ENCODE measurements at places on chromosomes 13 and 19. TPM values are rescaled to one million over a fixed set of nuclear protein-coding genes. Genes with fewer than 3 reads are reported as not detected.

The SLC1A5 gene
- total RNA-seq, result 439 TPM

The KIR3DL2 gene
- total RNA-seq, result 1.1 TPM

The KISS1R gene
- 5.1 TPM for total RNA-seq

The FIZ1 gene
- 34.4 TPM for total RNA-seq

The RNF225 gene
- 2.5 TPM for total RNA-seq

- DNase-seq, result no peak
These were observed 699 bp downstream of the PTOV1 start for GRCh38 chr19:49851456-49852259.

DNA sequence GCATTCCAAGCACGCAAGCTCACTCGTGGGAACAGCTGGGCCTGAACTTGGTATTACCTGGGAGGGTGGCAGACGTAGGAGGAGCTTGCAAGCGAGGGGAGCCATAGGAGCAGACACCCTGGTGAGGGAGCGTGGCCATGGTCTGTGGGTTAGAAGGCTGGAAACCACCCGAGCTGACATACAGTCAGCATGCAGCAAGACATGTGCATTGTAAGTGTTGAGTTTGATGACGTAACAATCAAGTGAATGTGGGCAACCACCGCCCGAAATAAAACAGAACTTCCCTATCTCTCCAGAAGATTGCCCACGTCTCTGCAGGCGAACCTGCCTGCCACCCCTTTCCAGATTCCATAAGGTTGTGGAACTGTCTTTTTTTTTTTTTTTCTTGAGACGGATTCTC lies 26.8 kb downstream of the UBXN6 start:
- no peak for DNase-seq

DNA sequence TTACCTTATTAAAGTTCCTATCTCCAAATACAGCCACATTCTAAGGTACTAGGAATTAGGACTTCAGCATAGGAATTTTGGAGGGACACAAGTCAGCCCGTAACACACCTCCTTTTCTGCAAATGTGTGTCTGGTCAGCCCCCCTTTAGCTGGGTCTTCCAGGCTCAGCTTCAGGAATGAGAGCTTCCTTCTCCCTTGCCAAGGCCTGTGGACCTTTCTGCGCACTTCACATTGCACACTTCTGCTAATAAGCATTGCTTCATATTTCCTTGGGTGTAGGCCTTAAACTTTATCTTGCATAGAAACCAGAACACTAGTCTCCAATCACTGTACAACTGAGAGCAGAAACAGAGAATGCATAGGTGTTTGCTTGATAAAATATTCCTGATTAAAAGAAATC lies 4.5 kb upstream of the STK24 start:
- DNase-seq, result no peak

- no peak for DNase-seq
These were observed 602.5 kb upstream of the ARGLU1 start for GRCh38 chr13:107170270-107170931.

DNA sequence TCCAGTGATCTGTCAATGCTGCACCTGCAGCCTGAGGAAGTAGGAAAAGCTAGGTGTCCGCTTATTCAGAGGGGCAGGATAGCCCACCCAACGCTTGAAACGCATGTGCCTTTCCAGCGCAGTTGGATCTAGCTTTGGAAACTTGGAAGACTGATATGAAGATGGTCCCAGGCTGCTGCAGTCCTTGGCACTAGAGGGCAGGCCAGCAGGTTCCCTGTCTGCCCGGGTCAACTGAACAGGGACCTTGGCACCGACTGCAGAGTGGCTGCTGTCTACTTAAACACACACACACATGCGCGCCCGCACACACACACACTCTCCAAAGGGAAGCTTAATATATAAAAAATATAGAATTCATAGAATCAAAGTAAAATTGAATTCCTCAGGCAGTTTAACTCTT lies 100.0 kb downstream of the TSHZ3 start:
- DNase-seq, result no peak

DNA sequence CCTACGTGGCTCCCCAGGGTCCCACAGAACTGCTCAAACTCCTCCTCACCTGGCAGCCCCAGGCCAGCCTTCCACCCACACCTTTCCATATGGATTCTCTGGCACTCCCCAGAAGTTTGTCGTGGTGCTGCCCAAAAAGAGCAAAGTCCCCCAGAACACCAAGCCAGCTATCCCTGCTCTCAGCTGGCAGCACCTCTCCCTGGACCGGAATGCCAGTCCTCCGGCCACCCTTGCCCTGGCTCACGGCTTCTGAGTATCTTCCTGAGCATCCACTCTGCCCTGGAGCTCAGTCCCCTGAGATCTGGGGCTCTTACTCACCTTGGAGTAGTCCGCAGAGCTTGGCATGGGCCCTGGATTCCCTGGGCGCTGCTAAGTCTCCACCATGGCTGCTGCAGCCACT lies 166.5 kb upstream of the ZNF507 start:
- no peak for DNase-seq

GRCh38 chr19:40089462-40089861 lies 1.3 kb downstream of the ZNF780A start:
- DNase-seq, result no peak

GRCh38 chr13:110200276-110200870 lies 106.6 kb downstream of the COL4A1 start:
- no peak for DNase-seq

DNA sequence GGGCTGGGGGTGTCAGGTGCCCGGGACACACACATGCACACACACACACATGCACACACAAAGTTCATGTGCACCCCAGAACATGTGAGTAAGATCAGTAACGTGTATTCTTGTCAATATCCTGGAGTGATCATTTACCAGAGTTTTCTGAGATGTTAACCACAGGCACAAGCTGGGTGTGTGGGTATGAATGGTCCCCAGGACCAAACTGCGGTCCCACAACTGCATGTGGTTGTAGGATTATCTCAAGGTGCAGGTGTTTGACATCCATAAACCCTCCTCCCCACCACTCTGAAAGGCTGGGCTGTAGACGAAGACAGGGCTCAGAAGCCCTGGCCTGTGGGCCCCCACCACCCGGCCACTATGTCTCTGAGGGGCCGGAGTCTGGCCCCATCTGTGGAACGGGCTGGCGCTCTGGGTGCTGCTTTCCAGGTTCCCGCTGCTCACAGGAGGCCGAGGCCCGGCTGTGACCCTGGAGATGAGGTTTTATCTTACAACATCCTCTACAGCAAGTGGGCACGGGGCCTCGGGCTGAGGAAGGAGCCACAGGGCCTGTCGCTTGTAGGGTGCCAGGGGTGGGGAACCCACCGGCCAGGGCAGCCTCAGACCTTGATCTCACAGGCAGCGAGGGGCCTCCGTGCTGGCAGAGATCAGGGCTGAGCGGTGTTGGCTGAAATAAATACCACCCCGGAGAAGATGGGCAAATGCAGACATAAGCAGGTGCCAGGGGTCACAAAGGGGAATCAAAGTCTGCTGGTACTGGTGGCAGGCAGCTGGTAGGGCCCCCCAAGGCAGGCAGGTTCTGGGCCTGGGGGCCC lies 4.3 kb downstream of the F2RL3 start:
- no peak for DNase-seq
